NCI-H2081 (cell line): ENCODE measurements at places on chromosomes 7 and 10.

DNA sequence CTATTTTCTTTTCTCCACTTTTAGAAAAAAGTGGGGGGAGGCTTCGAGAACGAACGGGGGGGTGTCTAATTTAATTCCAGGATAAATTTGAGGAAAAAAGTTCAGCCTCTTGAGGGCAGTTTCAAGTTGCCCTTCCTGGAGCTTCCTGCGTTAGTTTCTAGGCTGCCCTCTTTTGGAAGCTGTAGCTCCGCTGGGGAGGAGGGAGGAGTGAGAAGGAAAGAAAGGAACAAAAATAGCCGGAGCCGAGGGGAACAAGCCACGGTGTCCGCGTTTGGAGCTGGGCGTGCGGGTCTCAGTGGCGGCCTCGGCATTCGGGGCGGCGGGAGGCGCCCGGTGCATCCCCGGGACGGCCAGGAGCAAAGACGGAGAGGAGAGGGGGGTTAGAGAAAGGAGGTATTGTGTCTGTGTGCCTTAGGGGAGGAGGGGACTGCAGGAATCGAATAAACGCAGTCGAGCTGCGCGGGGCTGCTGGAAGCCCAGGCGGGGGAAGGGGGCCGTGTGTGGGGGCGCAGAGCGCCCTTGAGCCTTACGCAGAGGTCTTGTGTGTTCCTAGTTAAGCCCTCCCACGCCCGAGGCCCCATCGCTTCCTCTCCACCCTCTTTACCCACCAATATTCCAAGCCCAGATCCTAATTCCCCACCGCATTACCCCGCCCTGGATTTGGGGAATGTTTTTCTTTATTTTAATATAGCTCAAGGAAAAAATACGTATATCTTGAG is 2.0 kb upstream of the TNRC18 start:
- DNase-seq, result peak; percentile 91

DNA sequence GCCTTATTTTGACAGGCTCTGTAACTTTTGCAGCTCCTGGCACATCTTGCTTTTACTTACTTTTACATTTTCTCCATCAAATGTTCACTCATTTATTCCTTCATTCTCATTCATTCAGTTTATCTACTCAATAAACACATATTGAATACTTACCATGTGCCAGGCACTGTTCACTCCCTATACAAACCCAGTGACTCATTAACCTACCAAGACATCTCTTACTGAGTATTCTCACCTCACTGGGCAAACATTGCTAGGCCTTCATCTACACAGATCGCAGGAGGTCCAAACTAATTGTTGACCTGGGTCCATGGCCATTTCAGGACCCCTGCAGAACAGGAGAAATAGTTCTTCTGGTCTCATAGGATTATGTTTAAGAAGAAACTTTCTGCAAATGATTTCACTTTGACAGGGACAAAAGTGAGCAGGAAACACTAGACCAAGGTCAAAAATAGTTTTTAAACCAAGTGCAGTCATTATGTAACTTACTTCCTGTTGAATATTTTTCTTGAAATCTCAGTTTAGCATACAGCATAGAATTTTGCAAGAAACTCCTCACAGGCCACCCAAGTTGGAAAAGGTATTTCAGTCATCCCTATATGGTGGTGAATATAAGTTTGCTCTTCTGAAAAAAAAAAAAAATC is 17.6 kb downstream of the SLC26A4 start:
- no peak for DNase-seq

DNA sequence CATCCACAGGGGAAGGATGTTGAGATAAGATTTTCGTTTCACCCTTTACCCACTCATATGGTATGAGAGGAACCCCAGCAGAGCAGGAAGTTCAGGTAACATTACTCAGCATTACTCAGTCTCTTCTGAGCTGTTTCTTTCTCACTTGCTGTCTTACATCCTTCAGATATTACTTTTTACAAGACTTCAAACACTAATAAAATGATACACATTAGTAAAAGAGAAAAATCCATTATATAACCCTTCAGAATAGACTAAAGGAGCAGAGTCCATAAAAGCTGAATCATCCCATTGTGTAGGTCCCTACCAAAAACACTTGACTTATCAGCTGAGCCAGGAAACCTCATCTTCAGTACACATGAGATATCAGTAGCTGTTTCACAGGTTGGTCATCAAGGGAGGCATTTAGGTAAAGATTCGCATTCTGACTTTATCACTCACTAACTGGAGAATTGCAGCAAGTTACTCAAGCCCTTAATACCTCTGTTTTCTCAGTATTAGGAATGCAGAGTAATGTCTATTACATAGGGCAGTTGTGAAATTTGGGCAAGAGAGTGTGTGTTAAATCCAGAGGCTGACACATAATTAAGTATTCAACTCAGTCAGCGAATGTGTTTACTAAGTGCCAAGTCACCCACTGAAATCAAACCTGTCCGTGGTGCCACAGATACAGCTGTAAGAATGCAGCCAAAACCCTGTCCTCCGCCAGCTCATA is 44.7 kb downstream of the KLF6 start:
- no peak for DNase-seq

DNA sequence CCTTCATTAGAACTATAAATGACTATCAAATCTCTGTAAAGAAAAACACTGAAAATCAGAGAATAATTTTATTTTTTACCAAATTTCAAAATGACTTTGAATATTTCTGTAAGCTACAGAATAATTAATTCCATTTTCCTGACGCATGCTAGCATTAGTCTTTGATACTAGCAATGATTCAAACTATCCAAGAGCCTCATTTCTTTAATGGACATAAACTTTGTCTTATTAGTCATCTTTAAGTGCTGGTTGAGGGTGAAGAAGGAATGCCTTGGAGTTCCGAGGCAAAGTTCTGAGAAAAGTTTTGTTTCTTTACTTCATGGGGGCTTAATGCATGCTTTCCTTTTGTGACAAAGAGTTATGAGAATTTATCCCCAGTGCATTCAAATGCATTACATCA is 137.3 kb downstream of the AGMO start:
- no peak for DNase-seq

- no peak for DNase-seq
Observed at GRCh38 chr7:94300176-94300835, 94.4 kb upstream of the COL1A2 start.

- DNase-seq, result no peak
Observed at GRCh38 chr10:101614663-101615524, 26.8 kb downstream of the DPCD start.

GRCh38 chr7:117010375-117011133 is 57.3 kb downstream of the ST7 start:
- no peak for DNase-seq

GRCh38 chr10:80946957-80947726 is 409.4 kb downstream of the SH2D4B start:
- no peak for DNase-seq

- no peak for DNase-seq
Observed at GRCh38 chr7:49707891-49708290, 65.5 kb upstream of the VWC2 start.

GRCh38 chr10:12420530-12421120 is 71.3 kb downstream of the CAMK1D start:
- no peak for DNase-seq

DNA sequence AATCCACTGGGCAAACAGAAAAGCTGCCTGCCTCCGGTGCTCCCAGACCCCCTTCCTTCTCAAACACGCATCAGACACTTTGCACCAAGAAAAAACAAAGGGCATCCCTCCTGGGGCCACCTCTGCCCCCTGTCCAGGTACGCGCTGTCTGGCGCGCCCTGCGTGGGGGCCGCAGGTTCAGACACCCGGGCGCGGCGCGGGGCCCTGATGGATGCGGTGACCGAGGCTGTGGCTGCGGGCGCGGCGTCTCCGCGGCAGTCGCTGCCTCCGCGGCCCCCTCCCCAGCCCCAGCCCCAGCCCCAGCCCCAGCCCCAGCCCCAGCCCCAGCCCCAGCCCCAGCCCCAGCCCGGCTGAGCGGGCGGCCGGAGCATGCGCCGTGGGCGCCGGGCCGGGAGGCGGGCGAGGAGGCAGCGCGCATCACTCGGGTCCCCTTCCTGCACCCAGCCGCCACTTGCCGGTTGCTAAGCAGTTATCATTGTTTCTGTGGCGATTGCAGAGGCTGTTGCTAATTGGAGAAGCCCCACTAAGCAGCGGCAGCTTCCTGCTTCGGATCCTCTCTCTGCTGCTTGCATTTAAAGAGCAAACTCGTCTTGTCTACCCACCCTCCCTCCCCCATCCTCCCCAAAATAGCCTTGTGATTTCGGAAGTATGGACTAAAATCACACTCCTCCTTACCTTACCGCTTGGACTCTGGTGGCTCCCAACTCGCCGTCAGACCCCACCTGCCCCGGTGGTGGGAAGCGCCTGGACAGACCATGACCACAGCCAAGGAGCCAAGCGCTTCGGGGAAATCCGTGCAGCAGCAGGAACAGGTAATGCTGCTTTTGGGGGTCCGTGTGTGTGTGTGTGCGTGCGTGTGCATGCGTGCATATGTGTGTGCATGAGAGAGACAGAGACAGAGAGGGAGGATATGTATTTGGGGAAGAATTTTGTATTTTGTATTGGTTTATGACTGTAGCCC is 252.8 kb downstream of the DPP6 start:
- DNase-seq, result peak; percentile 70

GRCh38 chr10:77263700-77264099 is 373.9 kb downstream of the KCNMA1 start:
- DNase-seq, result no peak

- DNase-seq, result no peak
Observed at GRCh38 chr7:116618338-116619128, 53.5 kb upstream of the MET start.

- DNase-seq, result peak; percentile 88
Observed at GRCh38 chr7:86469680-86470295, 173.9 kb upstream of the GRM3 start.

GRCh38 chr10:30583778-30584415 is 45.7 kb downstream of the LYZL2 start:
- peak; percentile 43 for DNase-seq

DNA sequence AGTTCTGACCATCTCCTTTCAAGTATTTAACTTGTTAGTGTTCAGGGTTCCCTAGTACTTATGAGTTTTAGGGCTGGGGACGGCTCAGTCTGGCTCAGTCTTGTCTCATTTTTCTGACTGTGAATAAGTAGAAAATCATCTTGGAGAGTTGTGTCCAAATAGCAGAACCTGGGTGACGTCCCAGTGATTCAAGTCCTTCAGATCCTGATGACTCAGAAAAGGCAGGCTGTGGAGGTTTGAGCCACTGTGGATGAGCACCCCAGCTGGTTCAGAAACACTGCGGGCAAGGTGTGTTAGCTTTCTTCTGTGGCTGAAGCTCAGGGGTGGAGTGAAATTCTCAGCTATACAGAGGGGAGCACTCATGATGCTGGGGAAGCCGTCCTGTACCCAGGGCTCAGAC is 154.4 kb upstream of the NPY start:
- DNase-seq, result no peak

DNA sequence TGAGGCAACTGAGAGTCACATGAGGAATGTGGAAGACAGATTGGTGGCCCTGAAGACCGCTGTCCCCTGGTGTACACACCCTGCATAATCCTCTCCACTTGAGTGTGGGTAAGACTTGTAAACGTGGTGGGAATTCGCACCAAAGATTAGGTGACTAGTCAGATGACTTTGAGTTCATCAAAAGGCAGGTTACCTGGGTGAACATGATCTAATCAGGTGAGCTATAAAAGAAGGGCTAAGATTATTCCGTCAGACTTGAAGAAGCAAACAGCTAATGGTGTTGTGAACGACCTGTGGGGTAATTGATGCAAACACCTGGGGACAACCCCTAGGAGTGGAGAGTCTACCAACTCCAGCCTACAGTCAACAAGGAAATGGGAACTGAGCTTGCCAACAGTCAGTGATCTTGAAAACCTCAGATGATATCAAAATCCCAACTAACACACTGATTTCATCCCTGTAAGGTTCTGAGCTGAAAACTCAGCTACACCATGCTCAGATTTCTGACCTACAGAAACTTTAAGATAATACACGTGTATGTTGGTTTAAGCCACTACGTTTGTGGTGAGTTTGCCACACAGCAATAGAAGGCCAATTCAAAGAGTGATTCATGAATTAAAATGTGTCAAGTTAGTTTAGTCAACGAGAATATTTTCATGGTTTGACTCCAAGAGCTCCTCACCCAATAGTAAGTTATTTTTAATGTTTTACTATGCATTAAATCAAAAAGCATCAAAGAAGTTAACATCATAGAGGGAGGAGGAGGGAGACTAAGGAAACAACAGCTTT is 16.7 kb downstream of the PRTFDC1 start:
- no peak for DNase-seq

GRCh38 chr7:151148319-151149259 is 18.9 kb downstream of the GBX1 start:
- DNase-seq, result no peak

DNA sequence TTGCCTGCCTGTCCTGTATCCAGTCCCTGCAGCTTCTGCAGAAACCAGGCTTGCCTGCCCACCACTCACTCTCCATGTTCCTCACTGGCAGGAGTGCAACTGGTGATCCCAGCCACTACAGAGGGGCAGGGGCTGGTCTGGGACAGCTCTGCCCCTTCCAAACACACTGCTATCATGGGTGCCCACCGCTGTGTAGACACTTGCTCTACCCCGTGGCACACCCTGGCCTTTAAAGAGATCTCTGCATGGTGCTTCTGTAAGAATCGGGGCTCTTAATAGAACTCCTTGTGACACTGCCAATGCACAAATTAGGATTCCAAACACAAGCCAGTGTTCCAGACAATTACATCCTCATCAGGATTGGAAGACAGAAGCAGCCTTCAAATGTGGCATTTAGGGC is 41.7 kb downstream of the C10orf90 start:
- no peak for DNase-seq

DNA sequence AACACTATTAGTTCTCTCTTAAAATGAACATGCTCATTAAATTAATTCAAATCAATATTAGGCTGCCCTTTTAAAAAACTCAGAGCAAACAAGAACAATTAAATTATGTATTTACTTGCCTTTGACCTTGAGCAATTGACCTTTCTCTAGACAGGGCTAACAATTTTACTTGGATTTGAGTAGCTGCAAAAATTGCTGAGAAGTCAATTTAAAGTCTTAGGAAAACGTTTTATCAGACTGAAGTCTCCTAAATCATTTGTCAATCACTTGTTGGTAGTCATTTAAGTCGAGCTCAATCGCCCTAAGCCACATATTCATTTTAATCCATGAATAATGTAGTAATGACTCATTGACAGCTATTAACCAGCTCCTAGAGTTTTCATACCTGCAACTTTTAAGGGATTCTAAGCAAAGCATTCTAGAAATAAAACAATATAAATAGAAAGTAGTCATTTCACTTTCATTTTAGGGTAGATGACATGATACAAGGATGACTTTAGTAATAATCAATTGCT is 84.9 kb upstream of the SEC61G start:
- no peak for DNase-seq

GRCh38 chr7:5557920-5558401 is 134.3 kb upstream of the TNRC18 start:
- no peak for DNase-seq

- DNase-seq, result no peak
Observed at GRCh38 chr7:120991581-120991980, 3.1 kb downstream of the CPED1 start.

- no peak for DNase-seq
Observed at GRCh38 chr10:119211625-119212441, 4.5 kb downstream of the GRK5 start.

DNA sequence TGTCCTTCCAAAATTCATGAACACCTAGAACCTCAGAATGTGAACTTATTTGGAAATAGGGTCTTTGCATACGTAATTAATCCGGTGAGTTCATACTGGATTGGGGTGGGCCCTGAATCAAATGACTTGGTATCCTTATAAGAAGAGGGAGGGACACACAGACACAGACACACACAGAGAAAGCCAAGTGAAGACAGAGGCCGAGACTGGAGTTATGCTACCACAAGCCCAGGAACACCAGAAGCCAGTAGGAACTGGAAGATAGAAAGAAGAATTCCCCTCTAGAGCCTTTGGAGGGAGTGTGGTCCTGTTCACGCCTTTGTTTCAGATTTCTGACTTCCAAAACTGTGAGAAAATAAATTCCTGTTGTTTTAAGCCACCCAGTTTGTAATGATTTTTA is 17.1 kb upstream of the PHF14 start:
- no peak for DNase-seq
